ENCODE measurements at places on chromosomes 11 and 22.

- no peak for DNase-seq
Observed at GRCh38 chr11:2196970-2197770, 25.6 kb upstream of the TH start.

GRCh38 chr11:130429120-130429681 is 792 bp upstream of the ADAMTS8 start:
- no peak for DNase-seq

DNA sequence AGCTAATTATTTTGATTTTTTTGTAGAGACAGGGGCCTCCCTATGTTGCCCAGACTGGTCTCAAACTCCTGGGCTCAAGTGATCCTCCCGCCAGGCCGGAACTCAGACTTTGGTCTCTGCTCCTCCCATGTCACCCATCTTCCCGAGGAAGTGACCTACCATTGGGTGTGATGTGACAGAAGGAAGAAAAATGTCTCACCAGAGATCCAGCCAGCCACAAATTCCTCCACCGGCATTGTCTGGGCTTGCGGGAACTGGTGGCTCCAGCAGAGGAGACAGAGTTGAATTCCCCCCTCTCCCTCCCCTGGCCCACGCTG is 772 bp downstream of the SLC25A45 start:
- DNase-seq = no peak

DNA sequence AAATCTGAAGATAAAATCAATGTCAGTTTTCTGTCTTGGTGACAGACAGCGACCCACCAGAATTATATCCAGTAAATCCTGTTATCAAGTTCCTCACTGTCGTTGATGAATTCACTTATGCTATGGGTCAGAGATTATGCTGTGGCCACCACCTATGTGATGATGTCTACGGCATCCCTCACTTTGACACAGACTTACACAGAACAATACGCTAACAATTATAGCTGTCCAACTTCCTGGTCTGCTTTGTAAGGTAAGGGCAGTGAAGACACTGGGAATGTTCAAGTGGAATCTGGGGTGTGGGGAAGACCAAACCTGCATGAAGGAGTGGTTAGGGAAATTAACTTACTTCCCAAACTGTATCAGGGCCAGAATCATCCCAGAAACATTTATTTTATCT is 19.3 kb upstream of the PAX6 start:
- no peak for DNase-seq

- no peak for DNase-seq
Observed at GRCh38 chr11:16986434-16987204, 27.6 kb downstream of the PLEKHA7 start.

DNA sequence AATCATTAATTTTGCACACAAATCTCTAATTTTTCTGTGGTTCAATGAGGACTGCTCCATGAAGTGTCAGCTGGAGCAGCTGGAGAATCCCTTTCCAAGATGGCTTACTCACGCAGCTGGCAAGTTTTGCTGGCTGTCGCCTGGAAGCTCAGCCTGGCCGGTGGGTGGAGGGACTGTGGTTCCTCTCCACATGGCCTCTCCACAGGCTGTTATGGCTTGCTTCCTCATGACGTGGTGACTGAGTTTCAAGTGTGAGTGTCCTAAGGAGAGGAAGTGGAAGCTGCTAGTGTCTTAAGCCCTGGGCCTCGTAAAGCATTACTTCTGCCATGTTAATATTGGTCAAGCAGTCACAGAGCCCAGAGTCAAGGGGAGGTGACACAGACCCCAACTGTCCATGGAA is 14.0 kb upstream of the NRIP3 start:
- DNase-seq = no peak

GRCh38 chr22:26708256-26709009 is 51.0 kb downstream of the MIAT start:
- DNase-seq = no peak

GRCh38 chr11:96235751-96236150 is 107.2 kb downstream of the MAML2 start:
- no peak for DNase-seq
